ENCODE measurements at places on chromosomes 11 and 22. TPM values are rescaled to one million over a fixed set of nuclear protein-coding genes. Genes with fewer than 3 reads are reported as not detected.

Gene LGALS12
- 1.8 TPM for total RNA-seq

Gene ADORA2A
- 11.7 TPM for total RNA-seq

Gene POTEH
- total RNA-seq, result not detected

Gene CECR2
- total RNA-seq, result not detected

Gene TSKU
- not detected for total RNA-seq

Gene NLRP14
- total RNA-seq, result not detected

Gene MPPED2
- 2.5 TPM for total RNA-seq

Gene ZP1
- 0.35 TPM for total RNA-seq

Gene PANX2
- 3.4 TPM for total RNA-seq

Gene MMP27
- total RNA-seq, result not detected

Gene VPREB1
- not detected for total RNA-seq

DNA sequence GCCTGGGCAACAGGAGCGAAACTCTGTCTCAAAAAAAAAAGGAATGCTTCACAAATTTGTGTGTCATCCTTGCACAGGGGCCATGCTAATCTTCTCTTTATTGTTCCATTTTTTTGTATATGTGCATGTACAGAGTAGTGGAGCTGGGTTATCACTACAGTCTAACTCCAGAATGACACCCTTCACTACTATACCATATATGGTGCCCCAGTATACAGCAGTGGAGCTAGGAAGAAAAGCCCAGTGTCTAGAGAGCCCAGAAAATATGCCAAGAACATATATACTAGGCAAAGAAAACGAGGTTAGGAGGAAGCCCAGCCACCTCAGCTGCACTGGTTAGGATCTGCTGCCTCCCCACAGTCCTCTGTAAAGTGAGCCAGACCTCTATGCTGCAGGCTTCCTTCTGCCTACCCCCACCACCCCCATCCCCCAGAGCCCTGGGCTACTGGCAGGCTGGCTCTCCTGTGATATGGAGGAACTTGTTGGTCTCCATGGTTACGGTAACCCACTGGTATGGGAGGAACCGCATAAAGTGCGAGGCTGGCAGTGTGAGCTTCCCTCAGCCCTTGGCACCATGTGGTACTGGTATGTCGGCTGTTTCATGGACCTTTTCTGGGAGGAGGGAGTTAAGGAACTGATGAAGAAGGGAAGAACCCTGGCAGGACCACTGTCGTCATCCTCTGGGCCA lies 34.3 kb downstream of the RCOR2 start:
- no peak for DNase-seq
- H3K4me1 ChIP-seq, result peaks cover 53% of the 10 kb centered on the region
- H3K4me3 ChIP-seq, result no peak overlapping the region
- H3K27me3 ChIP-seq, result no peaks in the 10 kb centered on the region
- peaks cover 2% of the 10 kb centered on the region for H3K36me3 ChIP-seq

- H3K27ac ChIP-seq, result peak overlapping the region; percentile 51
- H3K4me3 ChIP-seq, result no peak overlapping the region
- no peaks in the 10 kb centered on the region for H3K27me3 ChIP-seq
- DNase-seq, result no peak
- H3K4me1 ChIP-seq, result peaks cover 50% of the 10 kb centered on the region
These were observed 6.7 kb upstream of the DERL3 start for GRCh38 chr22:23845265-23846080.

DNA sequence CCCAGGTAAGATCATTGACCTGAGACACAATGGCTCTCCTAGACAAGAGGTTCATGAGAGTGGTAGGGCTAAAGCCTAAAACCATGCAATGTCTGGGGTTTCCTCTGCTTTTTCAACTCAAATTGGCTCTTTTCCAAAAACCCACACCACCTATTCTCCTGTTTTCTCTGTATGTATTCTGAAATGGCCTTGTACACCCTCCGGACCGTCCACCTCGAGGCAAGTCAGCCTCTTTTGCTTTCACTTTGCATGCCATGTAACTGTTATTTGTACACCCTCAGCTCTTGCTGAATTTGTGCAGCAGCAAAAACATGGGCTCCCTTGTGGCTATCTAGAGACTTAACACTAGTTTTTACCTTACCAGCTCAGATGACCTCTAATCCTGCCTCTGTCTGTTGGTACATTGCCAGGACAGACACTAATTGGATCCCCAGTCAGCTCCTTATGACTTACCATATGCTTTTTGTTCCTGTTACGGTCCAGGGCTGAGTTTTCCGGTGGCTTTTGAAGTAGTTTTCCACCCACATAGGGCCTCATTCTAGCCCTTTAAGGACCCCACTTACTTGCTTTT lies 288.0 kb downstream of the SBF2 start:
- H3K4me1 ChIP-seq, result no peaks in the 10 kb centered on the region
- no peaks in the 10 kb centered on the region for H3K36me3 ChIP-seq
- no peak overlapping the region for H3K4me3 ChIP-seq
- no peak for DNase-seq

DNA sequence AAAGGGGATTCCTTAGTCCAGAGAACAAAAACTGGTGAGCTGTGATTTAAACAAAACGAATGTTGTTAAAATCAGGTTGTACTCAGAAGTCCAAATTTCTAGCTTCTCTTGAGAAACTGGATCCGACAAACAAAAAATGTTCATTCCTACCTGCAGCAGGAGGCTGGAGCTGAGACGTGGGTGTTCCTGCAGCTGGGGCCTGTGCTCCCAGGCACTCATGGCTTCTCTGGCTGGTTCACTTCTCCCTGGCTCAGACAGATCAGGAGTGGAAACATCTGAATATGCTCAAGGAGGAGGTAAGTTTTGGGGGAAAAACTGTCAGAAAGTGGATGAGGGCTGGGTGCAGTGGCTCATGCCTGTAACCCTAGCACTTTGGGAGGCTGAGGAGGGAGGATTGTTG lies 24.7 kb upstream of the PARVB start:
- no peak overlapping the region for H3K4me3 ChIP-seq
- no peaks in the 10 kb centered on the region for H3K27me3 ChIP-seq
- H3K4me1 ChIP-seq, result peaks cover 20% of the 10 kb centered on the region
- no peak for DNase-seq

- H3K27ac ChIP-seq, result no peak overlapping the region
- H3K36me3 ChIP-seq, result no peaks in the 10 kb centered on the region
- H3K4me1 ChIP-seq, result no peaks in the 10 kb centered on the region
- no peaks in the 10 kb centered on the region for H3K27me3 ChIP-seq
- no peak overlapping the region for H3K4me3 ChIP-seq
These were observed 14.5 kb downstream of the CTNND1 start for GRCh38 chr11:57776031-57776521.

DNA sequence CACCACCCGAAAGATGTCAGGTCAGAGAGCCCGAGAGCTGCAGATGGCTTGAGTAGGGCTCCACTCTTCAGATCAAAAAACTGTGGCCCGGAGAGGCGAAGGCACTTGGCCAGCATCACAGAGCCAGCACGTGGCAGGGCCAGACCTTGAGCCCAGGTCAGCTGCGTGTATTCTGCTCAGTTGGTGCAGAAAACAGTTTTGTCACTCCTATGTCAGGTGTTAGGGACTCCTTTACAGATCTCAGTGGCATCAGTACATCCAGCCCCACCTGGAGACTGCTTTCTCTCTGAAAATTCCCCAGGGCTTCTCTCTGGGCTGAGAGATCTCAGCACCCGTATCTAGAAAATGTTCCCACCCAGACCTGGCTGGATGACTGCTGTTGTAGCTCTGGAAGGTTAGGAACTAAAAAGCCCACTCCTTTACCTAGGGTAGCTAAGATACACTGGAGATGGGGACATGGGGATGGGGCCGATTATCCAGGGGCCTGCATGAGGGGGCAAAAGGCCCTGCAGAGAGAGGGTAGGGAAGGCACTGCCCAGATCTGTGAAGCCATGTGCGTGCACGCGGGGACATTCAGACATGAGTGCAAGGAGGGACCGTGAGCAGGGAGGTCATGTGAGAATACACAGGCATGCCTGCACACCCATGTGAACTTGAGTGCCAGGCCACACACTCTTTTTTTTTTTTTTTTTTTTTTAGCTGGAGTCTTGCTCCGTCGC lies 3.4 kb downstream of the APOA1 start:
- no peaks in the 10 kb centered on the region for H3K36me3 ChIP-seq
- H3K27me3 ChIP-seq, result no peaks in the 10 kb centered on the region
- no peak overlapping the region for H3K27ac ChIP-seq
- no peak overlapping the region for H3K4me3 ChIP-seq
- DNase-seq, result no peak

- H3K4me3 ChIP-seq, result no peak overlapping the region
- no peaks in the 10 kb centered on the region for H3K4me1 ChIP-seq
- no peak for DNase-seq
- H3K27me3 ChIP-seq, result no peaks in the 10 kb centered on the region
- no peaks in the 10 kb centered on the region for H3K36me3 ChIP-seq
These were observed 179.4 kb downstream of the ARHGAP42 start for GRCh38 chr11:100866453-100866852.

DNA sequence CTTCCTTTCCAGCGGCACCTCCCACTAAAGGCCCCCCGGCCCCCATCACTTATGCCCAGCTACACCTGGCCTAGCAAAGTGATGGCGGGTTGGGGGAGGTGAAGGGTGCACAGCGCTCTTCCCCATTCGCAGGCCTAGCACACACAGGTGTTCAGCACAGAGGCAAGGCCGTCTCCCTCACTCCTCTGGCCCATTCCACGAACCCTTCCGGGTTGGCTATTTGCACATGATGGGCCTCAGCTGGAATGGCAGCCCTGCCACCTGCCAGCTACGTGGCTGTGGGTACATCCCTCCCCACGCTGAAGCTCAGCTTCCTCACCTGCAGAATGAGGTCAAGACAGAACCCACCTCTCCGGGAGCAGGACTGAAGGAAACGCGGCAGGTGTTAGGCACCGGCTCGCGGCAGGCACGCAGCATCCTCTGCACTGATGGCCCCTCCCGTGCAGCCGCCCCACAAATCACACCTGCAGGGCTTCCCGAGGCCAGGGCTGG lies 4.8 kb downstream of the KIAA0930 start:
- H3K4me1 ChIP-seq, result peaks cover 68% of the 10 kb centered on the region
- no peak for DNase-seq
- H3K4me3 ChIP-seq, result peak overlapping the region; percentile 21

- H3K4me3 ChIP-seq, result no peak overlapping the region
- H3K36me3 ChIP-seq, result no peaks in the 10 kb centered on the region
- H3K4me1 ChIP-seq, result no peaks in the 10 kb centered on the region
These were observed 42.1 kb downstream of the SLC36A4 start for GRCh38 chr11:93155738-93156137.

DNA sequence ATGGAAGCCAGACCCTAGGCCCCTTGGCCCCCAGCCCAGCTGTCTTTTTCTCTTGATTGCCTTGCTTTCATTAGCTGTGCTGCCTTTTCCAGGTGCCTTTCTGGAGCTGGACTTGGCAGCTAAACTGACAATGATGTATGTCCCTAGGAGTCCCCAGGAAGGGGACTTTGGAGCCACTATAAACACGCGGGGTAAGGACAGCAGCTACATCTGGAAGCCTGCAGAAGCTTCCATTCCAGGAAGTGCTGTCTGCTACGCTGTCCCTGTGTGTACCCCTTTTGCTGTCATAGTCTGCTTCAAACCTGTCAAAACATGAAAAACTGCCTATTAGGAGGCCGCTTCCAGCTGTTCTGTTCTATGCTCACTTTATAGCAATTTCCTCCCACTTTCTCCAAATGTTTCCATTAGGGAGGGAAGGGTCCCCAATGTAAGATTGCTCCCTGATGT lies 153.3 kb upstream of the RAG2 start:
- no peaks in the 10 kb centered on the region for H3K36me3 ChIP-seq
- H3K4me3 ChIP-seq, result no peak overlapping the region
- H3K4me1 ChIP-seq, result no peaks in the 10 kb centered on the region
- DNase-seq, result no peak
- H3K27me3 ChIP-seq, result no peaks in the 10 kb centered on the region

- H3K4me3 ChIP-seq, result no peak overlapping the region
- peak; percentile 91 for DNase-seq
- H3K27me3 ChIP-seq, result no peaks in the 10 kb centered on the region
- no peak overlapping the region for H3K27ac ChIP-seq
- H3K4me1 ChIP-seq, result peaks cover 48% of the 10 kb centered on the region
These were observed 2.1 kb downstream of the CCDC88B start for GRCh38 chr11:64341851-64342791.

- DNase-seq, result no peak
- peaks cover 15% of the 10 kb centered on the region for H3K4me1 ChIP-seq
- no peak overlapping the region for H3K4me3 ChIP-seq
- no peak overlapping the region for H3K27ac ChIP-seq
- H3K27me3 ChIP-seq, result no peaks in the 10 kb centered on the region
These were observed 25.5 kb upstream of the DGKZ start for GRCh38 chr11:46321757-46322156.

GRCh38 chr11:1652771-1653540 lies 23.4 kb downstream of the KRTAP5-5 start:
- no peak overlapping the region for H3K4me3 ChIP-seq
- no peak overlapping the region for H3K27ac ChIP-seq
- no peaks in the 10 kb centered on the region for H3K27me3 ChIP-seq
- peaks cover 4% of the 10 kb centered on the region for H3K4me1 ChIP-seq

GRCh38 chr11:94376841-94377240 lies 24.4 kb downstream of the GPR83 start:
- no peak overlapping the region for H3K4me3 ChIP-seq
- H3K36me3 ChIP-seq, result no peaks in the 10 kb centered on the region
- no peak overlapping the region for H3K27ac ChIP-seq
- no peak for DNase-seq
- H3K27me3 ChIP-seq, result no peaks in the 10 kb centered on the region

DNA sequence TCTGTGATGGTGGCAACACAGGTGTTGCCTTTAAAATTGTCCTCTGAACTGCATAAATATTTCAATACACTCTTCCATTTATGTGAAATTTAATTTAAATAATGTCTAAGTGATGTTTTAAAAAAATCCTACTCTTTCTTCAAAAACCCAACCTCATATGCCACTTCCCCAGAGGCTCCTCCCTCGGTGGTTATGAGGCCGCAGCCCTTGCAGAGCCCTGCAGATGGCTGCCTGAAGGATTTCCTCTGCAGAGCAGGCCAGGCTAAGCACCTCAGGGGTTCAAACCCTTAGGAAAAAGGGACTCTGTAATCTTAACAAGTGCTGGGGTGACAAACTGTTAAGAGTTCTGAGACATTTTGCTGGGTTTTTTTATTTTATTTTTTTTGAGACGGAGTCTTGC lies 25.2 kb downstream of the MORC2 start:
- peaks cover 34% of the 10 kb centered on the region for H3K4me1 ChIP-seq
- peak; percentile 50 for DNase-seq
- no peak overlapping the region for H3K4me3 ChIP-seq
- no peak overlapping the region for H3K27ac ChIP-seq
- H3K36me3 ChIP-seq, result peaks cover 59% of the 10 kb centered on the region

DNA sequence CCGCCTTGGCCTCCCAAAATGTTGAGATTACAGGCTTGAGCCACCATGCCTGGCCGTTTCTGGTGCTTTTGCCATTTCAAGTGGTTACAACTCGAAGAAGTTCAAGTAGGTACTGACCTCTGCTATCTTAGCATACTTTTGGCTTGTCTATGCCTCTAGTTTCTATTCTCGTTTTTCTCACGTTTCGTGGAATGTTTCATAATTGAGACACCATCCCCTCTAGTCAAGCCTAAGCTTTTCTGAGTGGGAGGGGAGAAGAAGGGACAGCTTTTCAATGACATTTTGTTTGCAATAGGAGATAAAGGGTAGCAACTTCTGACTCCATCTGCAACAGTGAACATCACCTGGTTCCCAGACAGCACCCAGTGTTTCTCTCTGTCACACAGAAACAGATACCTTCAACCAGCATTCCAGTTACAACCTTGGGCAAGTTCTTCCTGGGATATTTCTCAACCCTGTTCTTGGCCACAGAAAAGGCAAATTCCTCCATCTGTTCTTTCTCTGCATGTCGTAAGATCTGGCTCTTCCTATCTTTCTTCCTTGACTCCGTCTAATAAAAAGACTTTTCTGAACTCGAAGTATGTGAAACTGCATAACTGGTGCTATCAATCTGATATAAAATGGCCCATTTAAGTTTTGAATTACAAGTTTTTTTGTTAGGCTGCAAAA lies 25.5 kb downstream of the DDI1 start:
- no peak overlapping the region for H3K4me3 ChIP-seq
- no peaks in the 10 kb centered on the region for H3K36me3 ChIP-seq
- no peaks in the 10 kb centered on the region for H3K27me3 ChIP-seq
- no peak for DNase-seq
- H3K4me1 ChIP-seq, result no peaks in the 10 kb centered on the region

GRCh38 chr11:126335463-126335760 lies 20.1 kb upstream of the ST3GAL4 start:
- peaks cover 67% of the 10 kb centered on the region for H3K4me1 ChIP-seq
- H3K4me3 ChIP-seq, result no peak overlapping the region
